Stomach (tissue), 19 donors: ENCODE measurements at places on chromosomes 2 and 18. TPM values are rescaled to one million over a fixed set of nuclear protein-coding genes. Genes with fewer than 3 reads are reported as not detected.
A peak's percentile ranks its signal among the peaks of the same experiment; 100 is the strongest.

- DNase-seq = no peak
Measured at GRCh38 chr2:39541011-39541930, 104.2 kb upstream of the MAP4K3 start.

DNA sequence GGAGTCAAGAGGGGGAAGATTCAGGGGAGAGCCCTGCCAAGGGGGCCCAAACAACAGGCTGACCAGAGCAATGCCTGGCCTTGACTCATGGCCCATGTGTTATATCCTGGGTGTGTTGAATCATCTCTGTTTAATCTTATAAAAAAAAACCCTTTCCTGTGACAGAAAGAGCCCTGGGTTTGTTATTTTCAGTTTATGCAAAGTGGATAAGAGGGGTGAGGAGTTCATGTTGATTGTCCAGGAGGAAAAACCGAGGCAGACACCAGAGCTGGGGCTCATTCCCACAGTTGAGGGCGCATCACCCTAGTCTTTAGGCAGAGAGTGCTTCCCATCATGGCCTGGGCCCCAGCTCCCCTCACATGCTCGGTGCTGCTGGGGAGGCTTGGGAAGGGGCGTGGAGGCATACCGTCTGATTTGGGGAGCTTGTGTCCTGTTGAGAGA is 30.9 kb upstream of the IL37 start:
- no peak for DNase-seq

NRBP1 gene
- 35.6 TPM for total RNA-seq

DNA sequence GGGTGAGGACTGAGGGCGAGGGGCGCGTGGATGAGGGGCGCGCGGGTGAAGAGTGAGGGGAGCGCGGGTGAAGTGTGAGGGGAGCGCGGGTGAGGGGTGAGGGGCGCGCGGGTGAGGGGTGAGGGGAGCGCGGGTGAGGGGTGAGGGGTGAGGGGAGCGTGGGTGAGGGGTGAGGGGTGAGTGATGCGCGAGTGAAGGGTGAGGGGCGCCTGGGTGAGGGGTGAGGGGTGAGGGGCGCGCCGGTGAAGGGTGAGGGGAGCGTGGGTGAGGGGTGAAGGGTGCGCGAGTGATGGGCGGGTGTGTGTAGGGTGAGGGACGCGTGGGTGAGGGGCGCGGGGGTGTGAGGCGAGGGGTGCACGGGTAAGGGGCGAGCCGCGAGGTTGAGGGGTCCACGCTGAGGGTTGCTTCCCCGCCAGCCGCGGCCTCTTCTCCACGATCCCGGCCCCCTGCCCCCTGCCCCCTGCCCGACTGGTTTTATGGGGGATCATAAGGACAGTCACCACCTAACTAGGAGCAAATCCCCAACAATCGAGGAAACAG is 1.1 kb upstream of the SLC66A2 start:
- peak; percentile 26 for DNase-seq

GRCh38 chr2:230956827-230957755 is 32.0 kb upstream of the GPR55 start:
- peak; percentile 46 for DNase-seq

DNA sequence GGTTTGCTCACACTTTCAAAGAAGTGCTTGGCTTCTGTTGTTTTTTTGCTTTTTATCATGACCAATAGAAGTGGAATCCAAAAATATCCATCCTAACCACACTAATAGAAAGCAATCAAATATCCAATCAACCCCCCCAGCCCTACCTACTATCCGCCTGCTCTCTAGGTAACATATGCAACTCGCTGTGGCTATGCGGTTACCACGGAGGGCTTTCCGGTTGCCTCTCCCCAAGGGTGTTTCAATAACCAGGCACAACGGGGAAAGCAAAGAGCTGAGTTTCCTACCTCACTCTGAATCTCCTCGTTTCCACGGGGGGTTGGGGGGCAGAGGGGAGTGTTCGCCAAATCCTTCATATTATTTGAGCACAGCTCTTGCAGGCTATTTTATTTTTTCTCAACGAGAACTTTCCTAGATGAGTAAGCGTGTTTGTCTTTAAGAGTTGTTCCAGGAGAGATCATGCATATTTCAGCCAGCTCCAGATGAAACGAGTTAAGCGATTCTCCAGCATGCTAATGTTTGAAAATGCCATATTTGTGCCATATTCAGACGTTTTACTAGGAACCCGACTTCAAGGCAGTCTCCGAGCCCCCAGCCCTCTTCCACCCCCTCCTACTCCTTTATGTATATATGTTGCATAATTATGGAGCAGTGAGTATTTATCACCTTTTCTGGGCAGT is 30.3 kb downstream of the PAX3 start:
- no peak for DNase-seq

CCL20 gene
- not detected for total RNA-seq

DNA sequence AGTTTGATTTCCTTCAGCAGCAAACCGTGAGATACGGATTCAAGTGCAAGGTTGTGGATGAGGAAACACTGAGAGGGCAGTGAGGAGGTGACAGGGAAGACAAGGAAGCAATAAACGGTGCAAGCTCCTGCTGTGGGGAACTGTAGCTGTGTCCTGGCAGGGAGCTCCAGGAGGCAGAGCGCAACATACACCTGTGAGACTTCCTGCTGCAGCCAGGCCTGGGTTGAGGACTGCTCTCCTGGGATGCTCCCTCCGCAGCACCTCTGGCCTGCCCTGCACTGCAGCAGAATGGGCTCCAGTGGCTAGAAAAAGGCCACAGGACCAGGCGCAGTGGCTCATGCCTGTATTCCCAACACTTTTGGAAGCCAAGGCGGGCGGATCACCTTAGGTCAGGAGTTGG is 85.5 kb downstream of the MRO start:
- no peak for DNase-seq

DNA sequence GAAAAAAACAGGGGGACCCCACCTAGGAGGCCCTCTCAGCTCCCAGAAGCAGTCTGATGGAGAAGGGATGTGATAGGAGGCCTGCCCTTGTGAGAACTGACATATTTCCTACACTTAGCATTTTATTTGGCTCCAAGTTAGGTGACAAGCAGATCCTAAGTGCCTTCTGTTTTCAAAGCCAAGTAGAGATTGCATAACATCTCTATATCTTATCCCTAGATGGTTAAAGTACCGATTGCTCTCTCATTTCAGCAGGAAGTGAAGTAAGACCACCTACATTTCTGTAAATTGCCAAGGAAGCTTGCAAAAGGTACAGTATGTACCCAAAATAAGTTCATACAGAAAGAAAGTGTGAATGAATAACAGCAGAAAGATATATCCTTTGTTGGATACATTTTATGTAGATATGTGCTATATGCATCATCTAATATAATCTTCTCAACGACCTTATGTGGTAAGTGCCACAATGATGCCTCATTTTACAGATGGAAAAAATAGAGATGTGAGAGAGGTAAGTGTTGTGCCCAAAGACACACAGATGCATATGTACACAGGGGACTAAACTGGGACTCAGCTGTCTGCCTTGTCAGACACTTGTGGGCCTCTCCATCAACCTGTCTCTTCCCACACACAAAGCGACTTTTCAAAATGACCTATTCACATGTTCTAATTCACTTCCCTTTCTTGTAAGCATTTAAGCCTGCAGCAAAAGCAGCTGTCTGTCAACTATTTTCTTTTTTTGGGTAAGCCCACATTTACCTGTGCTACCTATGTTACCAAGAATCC is 38.9 kb downstream of the DHRS9 start:
- no peak for DNase-seq
